NCI-H2081 (cell line): ENCODE measurements at places on chromosomes 16 and 17.

GRCh38 chr16:12758670-12759558, 44.8 kb downstream of the CPPED1 start:
- DNase-seq = no peak

DNA sequence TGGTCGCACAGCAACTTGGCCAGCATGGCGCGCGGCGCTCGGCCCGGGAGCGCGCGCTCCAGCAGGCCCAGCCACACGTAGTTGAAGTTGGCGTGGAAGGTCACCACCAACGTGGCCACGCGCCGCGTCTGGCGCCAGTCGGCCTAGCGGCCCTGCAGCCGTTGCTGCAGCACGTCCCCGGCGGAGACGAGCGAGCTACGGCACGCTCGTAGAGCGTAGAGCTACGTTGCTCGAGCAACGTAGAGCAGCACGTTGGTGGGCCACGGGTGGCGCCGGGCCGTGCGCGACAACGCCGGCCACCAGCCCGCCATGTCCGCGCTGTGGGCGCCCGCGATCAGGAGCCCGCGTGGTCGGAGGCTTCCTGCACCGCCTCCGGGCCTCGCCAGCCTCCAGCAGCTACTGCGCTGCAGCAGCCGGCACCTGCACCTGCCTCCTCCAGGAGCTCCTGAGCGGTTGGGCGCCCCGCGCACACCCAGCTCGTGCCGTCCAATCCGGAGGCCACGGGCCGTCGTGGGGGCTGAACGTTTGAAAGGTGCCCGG, 13.4 kb upstream of the SULT1A1 start:
- peak; percentile 87 for DNase-seq

DNA sequence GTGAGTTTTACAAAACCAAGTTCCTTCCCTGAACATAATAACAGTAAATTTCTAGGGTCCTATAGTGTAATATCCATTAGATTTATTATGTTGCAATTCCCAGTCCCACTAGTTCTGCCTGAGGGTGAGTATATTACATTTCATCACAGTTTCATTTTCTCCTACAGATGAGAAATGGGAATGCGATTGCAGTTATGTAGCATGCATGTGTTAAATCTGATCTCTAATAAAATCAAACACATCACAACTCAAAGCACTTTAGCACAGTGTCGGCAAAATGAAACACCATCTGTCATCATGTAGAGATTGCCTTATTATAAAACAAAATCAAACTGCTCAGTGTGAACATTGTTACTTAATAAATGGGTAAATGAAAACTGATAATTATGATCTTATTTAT, 180.5 kb upstream of the TOX3 start:
- no peak for DNase-seq

GRCh38 chr17:61579961-61580360, 11.1 kb downstream of the NACA2 start:
- DNase-seq = no peak

GRCh38 chr17:78804777-78805176, 22.7 kb upstream of the CYTH1 start:
- DNase-seq = no peak

DNA sequence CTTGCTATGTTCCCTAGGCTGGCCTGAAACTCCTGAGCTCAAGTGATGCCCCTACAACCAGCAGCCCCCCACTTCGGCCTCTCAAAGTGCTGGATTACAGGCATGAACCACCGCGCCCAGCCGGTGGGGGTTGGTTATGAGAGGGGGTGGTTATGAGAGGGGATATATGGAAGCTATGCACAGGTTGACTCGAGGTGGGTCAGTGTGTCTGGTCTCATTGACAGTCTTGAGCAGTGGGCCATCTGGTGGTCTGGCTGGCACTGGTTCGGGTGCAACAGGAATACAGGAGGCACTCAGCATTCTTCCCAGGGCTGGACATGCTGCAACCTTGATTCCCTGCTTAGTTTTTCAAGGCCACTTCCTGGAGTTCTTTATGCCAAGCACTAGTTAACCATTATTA, 5.6 kb upstream of the STX1B start:
- DNase-seq = no peak

GRCh38 chr17:50495918-50496317, 12.3 kb upstream of the MYCBPAP start:
- no peak for DNase-seq

GRCh38 chr16:12672986-12673385, 130.7 kb downstream of the CPPED1 start:
- no peak for DNase-seq

GRCh38 chr16:64679976-64680690, 441.7 kb downstream of the CDH11 start:
- no peak for DNase-seq

GRCh38 chr17:41530062-41531048, 2.2 kb upstream of the KRT19 start:
- no peak for DNase-seq

GRCh38 chr16:12815361-12815760, 11.7 kb upstream of the CPPED1 start:
- no peak for DNase-seq

- no peak for DNase-seq
Measured at GRCh38 chr16:57760357-57761160, 25.0 kb downstream of the KATNB1 start.

- DNase-seq = no peak
Measured at GRCh38 chr17:81238490-81238814, 403 bp downstream of the TEPSIN start.
